ENCODE measurements at places on chromosomes 5 and 9.

DNA sequence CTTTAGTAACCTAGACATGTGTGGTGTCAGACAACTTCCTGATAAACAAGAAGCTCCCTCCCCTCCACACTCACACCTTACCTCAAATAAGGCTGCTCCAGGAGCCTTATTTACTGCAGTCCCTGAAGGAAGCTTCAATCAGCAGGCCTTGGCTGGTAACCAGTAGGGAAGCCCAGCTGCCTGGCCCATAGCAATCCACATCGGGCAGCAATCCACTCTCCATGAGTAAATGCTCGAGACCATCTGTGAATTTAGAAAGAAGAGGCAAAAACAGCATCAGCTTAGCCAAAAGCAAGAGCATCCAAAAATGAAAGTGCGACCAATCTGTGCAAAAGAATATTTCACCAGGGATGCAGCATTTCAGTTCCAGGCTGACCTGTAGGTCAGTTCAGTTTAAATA lies 213.3 kb upstream of the TUSC1 start:
- DNase-seq = no peak

DNA sequence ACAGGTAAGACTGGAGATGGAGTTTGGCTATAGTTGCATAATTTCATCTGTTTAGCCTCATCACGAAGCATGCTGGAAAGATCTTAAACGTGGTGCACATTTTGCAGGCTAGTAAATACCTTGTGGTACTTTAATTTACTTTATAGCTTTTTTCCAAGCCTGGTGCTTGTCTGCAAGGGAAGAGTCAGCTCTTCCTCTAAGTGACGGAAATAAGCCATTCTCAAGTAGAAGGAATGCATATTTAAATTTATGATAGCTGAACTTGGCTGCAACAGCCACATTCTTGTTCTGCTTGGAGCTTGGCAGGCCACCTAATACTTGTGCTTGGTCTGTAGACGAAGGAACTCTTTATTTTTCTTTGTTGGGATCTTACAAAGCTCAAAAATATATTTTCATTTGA lies 188.0 kb upstream of the PIK3R1 start:
- no peak for DNase-seq

DNA sequence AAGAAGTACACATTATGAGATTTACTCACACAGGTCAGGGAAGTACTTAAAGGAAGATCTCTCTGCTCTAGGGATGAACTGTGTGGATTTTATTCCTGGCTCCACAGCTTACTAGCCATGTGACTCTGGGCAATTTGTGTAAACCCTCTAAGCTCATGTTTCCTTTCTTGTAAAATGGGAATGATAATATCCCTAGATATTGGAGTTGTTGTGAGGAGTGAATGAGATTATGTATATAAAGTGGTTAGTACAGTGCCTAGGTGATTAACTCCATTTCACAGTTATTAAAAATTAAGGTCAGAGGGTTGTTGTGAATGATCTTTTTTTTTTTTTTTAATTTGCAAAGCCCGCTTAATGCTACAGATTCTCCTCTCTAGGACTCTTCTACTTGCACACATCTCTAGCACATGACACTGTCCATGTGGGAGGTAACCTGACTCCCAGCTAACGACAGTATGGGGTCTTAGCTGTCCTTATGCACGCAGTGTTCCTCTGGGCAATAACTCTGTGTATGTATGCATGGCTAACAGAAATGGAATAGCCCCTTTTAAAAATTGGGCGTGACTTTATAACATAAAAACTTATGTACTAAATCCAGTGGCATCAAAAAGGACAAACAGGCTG lies 23.9 kb upstream of the MYOT start:
- no peak for DNase-seq

DNA sequence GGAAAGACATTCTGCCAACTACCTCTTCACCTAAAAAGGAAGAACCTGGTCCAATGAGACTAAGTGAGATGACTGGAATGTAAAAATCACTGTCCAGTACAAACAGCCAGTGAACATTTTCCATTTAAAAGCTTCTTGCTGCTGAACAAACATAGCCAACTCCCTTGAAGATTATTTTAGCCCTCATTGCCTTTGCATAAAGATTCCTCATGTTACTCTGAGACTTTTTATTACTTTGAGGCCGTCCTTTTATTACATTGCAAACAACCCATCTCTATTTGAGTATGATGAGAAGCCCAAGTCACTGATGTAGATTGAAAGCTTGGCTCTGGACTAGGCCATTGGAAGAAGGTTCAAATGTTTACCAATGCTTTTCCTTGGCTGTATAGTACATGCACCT lies 649.8 kb downstream of the CETN3 start:
- DNase-seq = no peak

GRCh38 chr9:14270358-14271092 lies 43.4 kb downstream of the NFIB start:
- DNase-seq = no peak

GRCh38 chr5:129689045-129689444 lies 58.8 kb upstream of the MINAR2 start:
- DNase-seq = no peak

GRCh38 chr9:116102596-116102995 lies 51.0 kb upstream of the PAPPA start:
- DNase-seq = no peak

GRCh38 chr5:127878174-127878750 lies 175.1 kb downstream of the CCDC192 start:
- no peak for DNase-seq
